ENCODE measurements at places on chromosomes 12 and 14.

GRCh38 chr14:24206260-24207103 is 986 bp downstream of the TSSK4 start:
- DNase-seq, result no peak

DNA sequence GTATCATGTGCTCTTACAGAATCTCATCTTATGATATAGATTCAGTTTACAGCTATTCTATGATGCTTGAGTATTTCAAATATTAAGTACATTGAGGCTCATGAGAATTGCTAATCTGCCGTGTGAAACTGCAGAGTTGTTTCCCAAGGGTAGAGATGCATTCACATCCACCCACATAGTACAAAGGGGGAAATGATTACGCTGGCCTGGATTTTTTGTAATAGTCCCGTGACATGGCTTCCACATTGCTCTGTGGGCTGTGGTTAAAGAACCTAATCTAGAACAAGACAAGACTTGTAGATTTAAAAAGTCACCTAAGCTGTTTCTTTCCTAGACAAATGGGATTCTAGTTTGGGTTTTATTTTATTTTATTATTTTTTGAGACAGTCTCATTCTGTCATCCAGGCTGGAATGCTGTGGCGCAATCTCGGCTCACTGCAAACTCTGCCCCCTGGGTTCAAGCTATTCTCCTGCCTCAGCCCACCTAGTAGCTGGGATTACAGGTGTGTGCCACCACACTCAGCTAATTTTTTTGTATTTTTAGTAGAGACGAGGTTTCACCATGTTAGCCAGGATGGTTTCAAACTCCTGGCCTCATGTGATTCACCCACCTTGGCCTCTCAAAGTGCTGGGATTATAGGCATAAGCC is 13.0 kb upstream of the RIOX1 start:
- DNase-seq, result no peak

- DNase-seq, result no peak
Measured at GRCh38 chr14:99159341-99160340, 112.4 kb downstream of the BCL11B start.

DNA sequence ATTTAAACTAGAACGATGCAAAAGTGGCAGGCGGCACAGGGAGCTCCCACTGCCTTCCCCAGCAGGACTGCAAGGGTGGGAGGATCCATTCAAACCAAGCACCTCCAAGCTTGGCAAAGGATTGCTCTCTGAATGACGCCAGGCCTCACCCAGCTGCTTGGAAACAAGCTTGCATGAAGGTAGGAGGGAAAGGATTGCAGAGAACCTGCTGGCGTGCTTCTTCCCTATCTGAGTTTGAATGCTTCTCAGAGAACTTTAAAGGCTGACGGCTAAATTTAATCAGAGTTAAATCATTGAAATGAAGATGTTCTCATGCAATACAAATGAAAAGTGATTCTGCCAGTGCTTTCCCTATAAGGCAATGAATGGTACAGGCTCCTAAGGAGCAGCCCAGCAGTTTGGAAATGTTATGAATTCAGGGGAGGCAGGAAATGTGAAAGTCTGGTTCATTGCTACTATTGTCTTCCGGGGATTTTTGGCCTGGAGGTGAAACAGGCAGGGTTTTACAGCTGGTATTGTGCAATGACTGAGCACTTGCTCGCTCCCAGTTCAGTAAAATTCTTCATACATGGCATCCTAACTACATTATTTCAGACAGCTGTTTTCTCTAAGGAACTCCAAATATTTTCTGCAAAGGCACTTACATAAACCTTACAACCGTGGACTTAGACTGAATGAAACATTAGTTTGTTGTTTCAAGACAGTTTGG is 31.9 kb upstream of the DUSP6 start:
- no peak for DNase-seq

- no peak for DNase-seq
Measured at GRCh38 chr12:49956663-49957569, 4.8 kb upstream of the AQP5 start.

GRCh38 chr12:122003651-122004611 is 17.8 kb upstream of the BCL7A start:
- DNase-seq, result no peak

DNA sequence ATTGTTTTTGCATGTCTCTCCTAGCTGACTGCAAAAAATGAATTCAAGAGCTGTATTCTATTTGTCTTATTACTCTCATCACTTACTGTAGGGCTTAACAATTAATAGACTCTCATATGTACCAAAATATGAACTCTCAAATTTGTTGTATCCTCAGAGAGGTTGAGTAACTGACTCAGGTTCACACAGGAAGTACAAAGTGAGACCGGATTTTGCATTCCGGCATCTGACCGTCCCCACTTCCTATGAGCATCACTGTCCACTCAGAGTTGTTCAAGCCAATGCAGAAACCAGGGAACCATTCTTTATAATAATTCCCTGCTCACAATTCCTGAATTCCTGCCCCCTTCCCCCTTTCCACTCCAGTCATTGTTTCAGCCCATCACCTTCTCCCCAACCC is 113.3 kb upstream of the AMIGO2 start:
- no peak for DNase-seq

DNA sequence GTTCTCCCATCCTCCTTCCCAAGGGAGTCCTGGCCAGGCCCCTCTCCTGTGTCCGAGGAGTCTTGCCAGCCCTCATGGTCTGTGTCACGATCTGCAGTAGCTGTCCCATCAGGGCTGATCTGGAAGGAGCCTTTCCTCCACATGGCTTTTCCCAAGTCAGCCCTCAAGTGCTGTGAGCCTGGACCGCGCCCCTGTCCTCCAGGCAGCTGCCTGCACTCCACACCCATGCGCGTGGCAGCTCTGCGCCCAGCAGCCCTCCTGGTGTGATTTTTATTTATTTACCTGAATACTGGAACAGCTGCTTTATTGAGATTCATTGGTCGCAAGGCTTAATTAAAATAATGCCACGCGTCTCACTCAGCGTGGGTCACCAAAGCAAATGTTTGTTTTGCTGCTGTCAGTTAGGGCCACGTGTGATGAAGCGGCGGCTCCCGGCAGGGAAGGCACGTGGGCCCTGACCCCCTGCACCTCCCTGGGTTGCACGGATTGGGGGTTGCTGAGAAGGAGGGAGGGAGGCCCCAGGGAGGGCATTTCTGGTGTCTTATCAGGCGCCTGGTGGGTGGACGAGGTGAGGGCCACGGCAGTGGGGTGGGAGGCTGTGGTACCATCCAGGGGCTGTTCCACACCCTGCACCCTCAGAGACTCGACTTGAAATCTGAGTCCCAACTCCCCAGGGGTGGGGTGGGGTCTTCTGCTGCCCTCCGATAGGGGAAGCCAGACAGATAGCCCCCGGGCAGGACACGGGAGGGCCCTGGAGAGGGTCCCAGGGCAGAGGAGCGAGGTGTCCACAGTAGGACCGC is 206.3 kb upstream of the C14orf180 start:
- DNase-seq, result no peak

GRCh38 chr12:82912406-82912805 is 225.7 kb downstream of the TMTC2 start:
- DNase-seq, result no peak

DNA sequence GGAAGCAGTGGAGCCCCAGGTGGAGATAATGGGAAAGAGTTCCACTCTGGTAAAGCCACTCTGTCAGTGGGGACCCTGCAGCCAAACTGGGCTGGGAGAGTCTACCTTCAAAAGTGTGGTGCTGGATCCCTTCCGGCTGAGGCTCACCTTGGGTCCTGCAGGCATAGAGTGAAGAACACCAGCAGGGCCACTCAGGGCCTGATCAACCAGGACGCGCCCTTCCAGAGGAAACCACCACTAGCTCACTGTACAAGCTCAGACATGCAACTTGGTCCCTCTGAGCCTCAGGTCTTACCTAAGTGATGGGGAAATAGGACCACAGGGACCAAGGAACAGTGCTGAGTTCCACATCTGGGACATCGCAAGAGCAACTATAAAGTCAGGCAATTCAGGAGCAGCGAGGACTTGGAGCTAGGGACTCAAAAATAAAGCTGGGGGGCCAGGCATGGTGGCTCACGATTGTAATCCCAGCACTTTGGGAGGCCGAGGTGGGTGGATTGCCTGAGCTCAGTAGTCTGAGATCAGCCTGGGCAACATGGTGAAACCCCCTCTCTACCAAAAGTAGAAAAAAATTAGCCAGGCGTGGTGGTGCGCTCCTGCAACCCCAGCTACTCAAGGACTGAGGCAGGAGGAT is 5.9 kb upstream of the PRPH start:
- no peak for DNase-seq

DNA sequence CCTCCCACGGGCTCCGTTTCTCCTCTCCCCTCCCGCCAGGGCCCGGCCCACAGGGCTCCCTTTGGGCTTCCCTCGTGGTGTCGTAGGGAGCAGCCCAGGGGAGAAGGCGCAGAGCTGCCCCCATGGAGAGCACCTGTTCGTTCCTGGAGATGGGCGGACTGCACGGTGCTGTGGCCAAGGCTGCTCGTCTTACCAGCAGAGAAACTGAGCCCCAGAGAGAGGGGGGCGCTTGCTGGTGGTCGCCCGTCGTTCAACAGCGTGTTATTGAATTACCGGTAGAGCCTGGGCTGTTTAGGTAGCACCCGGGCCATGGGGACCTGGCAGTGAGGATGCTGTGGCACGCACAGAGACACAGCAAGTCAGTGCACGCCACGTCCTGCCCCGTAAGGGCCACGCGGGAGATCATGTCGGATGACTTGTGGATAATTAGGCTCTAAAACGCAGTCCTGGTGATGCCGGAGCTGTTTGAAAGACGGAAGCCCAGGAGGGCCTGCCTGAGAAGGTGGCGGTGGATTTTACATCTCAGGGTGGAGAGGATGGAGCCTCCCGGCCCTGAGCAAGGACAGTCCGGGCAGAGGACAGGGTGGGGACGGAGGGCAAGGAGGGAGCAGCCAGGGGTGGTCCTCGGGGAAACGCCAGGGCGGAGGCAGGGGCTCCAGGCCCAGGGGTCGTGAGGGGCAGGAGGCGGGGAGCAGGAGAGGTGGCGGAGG is 134.4 kb downstream of the ADGRD1 start:
- no peak for DNase-seq

DNA sequence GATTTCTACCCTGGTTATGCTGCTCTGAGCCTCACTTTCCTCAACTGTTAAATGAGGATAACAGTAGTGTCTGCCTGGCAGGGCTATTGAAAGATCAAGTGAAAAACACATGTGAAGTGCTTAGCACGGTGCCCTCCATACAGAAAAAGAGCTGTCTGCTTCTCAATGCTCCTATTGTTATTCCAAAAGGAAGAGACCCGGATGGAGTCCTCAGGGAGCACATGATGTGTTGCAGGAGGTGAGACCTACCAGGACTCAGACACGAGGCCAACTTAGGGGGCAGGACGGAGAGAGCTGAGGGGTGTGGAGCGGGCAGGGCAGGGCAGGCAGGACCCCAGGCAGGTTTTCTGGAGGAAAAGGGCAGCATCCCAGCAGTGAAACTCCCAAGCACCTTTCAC is 8.9 kb downstream of the FAIM2 start:
- DNase-seq, result no peak

- no peak for DNase-seq
Measured at GRCh38 chr12:109433618-109434017, 43.5 kb downstream of the KCTD10 start.

DNA sequence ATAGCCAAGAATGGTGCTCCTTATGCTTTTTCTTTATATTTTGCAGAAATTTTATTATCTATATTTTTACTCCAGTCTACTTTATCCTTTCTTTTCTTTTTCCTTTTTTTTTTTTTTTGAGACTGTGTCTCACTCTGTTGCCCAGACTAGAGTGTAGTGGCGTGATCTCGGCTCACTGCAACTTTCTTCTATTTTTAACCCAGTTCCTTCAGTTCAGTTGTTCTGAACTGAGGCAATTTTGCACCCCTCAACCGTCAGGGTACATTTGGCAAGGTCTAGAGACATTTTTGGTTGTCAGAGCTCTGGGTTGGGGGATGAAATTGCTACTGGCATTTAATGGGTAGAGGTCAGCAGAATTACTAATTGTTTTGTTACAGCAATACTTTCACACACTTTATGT is 75.7 kb downstream of the DIP2B start:
- DNase-seq, result no peak

DNA sequence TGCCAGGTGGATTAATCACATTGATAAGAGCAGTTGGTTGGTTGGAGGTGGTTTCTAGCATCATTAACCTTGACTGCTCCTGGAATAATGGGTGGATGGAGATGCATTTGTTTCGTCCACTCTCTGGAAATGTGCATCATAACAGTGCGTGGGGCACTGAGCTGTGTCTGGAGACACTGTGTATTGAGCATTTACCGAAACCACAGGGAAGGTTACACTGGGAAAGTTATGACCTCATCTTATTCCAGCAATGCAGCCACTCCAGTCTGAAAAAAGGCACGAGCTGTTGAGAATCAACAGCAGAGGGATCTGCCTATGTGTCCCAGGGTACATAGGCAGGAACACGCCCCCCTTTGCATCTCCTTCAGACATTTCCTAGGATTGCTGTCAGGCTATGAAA is 27.2 kb downstream of the RNFT2 start:
- no peak for DNase-seq

Measured in activated T-helper 1 cell treated with anti-CD3 and anti-CD28 coated beads, Interleukin-2, amount 50 U/mL, for 16 hours (primary cell).